GM12878 (cell line): ENCODE measurements at places on chromosomes 16 and 17.

DNA sequence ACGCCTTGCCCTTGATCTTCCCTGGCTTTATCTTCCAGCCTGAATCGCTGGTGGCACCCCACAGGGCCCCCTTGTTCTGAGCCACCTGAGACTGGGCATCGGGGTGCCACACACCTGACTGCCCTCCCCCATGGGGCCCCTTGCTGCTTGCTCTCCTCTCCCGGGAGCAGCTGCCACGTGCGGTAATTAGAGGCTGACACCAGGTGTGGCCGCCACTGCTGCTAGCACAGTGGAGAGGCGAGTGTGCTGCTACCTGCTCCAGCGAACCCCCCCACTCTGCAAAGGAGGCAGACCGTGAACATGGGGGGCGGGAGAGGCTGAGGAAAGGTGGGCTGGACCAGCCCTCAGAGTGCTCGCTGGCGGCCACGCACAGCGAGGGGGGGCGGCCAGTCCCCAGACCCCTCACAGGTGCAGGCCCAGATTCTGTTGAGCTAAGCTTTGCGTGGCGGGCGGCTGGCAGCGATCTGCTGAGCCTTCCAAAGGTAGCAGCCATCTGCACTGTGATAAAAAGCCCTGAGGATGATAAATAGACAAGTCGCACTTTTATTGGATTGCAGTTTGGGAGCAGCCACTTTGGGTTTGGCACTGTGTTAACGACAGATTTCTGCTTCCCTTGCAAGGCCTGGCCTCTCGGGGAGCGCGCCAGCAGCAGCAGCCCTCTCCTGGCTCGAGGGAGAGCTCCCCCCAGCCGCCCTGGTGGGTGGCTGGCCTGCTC lies 167.9 kb upstream of the GSE1 start:
- no peak overlapping the region for H3K4me3 ChIP-seq
- peaks cover 26% of the 10 kb centered on the region for H3K4me1 ChIP-seq
- H3K36me3 ChIP-seq = no peaks in the 10 kb centered on the region
- H3K27me3 ChIP-seq = no peaks in the 10 kb centered on the region; the same call in 1 of the 2 replicates
- no peak for DNase-seq

GRCh38 chr17:74785096-74785980 lies 9.2 kb upstream of the NAT9 start:
- H3K27ac ChIP-seq = no peak overlapping the region
- H3K27me3 ChIP-seq = no peaks in the 10 kb centered on the region
- DNase-seq = no peak
- peaks cover 4% of the 10 kb centered on the region for H3K36me3 ChIP-seq

- peaks cover 30% of the 10 kb centered on the region for H3K36me3 ChIP-seq
- H3K4me3 ChIP-seq = no peak overlapping the region
- H3K4me1 ChIP-seq = peaks cover 8% of the 10 kb centered on the region
Observed at GRCh38 chr16:74623214-74623838, 16.4 kb upstream of the GLG1 start.

- no peak overlapping the region for H3K27ac ChIP-seq
- H3K27me3 ChIP-seq = no peaks in the 10 kb centered on the region
- H3K36me3 ChIP-seq = no peaks in the 10 kb centered on the region
- no peaks in the 10 kb centered on the region for H3K4me1 ChIP-seq
Observed at GRCh38 chr17:51971121-51971520, 187.4 kb downstream of the CA10 start.

GRCh38 chr17:73493956-73494926 lies 150.0 kb downstream of the SDK2 start:
- no peak overlapping the region for H3K27ac ChIP-seq
- no peak overlapping the region for H3K4me3 ChIP-seq
- H3K4me1 ChIP-seq = no peaks in the 10 kb centered on the region

- no peaks in the 10 kb centered on the region for H3K4me1 ChIP-seq
- no peak for DNase-seq
- H3K27ac ChIP-seq = no peak overlapping the region
- H3K36me3 ChIP-seq = peaks cover 13% of the 10 kb centered on the region
- H3K27me3 ChIP-seq = no peaks in the 10 kb centered on the region
Observed at GRCh38 chr16:89265647-89266046, 48.1 kb downstream of the ZNF778 start.

DNA sequence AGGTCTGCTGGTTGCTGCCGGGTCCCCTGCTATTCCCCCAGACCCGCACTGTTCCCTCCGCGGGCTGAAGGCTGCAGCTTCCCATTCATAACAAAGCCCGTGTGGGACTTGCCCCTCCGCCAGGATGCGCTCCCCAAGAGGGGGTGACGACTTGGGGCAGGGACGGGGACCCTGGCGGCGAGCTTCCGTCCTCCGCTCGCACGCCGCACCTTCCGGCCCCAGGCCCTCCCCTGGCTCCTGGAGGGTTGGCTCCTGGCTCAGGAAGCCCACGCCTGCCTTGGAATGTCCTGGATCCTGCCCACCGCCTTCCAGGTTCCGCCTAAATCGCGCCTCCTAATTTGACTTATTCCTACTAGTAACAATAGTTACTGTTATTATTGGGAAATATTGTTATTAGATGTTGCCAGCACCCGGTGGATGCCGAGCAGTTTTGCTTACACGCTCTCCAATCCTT lies 1.1 kb upstream of the TFAP4 start:
- H3K27me3 ChIP-seq = no peaks in the 10 kb centered on the region
- no peak for DNase-seq
- 0 out of 2 replicates have a peak overlapping the region, but pooled peaks have one; percentile 20 for H3K27ac ChIP-seq

DNA sequence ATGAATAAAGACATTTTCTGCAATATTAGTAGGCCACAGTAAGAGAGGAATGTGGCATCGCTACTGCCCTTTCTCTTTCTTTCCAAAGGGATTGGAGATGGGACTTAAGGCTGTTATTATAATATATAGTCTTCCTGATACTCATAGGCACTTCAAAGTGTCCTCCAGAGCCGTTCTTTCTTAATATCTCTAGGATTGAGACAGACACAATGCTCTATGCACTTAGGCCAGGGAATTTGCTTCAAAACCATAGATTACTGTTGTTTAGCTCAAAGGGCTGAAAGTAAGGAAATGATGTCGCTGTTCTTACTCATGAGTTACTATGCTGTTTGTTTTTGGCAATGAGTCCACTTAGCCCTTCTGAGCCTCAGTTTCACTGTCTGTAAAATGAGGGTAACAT lies 590.5 kb downstream of the CDH11 start:
- H3K27ac ChIP-seq = no peak overlapping the region
- no peak overlapping the region for H3K4me3 ChIP-seq
- no peaks in the 10 kb centered on the region for H3K36me3 ChIP-seq
- no peaks in the 10 kb centered on the region for H3K4me1 ChIP-seq
- H3K27me3 ChIP-seq = no peaks in the 10 kb centered on the region

- H3K4me3 ChIP-seq = no peak overlapping the region
- no peak for DNase-seq
- H3K36me3 ChIP-seq = no peaks in the 10 kb centered on the region
- peaks cover 2% of the 10 kb centered on the region; the same call in 1 of the 2 replicates for H3K4me1 ChIP-seq
- H3K27me3 ChIP-seq = no peaks in the 10 kb centered on the region
Observed at GRCh38 chr17:50924800-50925199, 58.6 kb upstream of the TOB1 start.
